Tibial artery (tissue), 4 donors: ENCODE measurements at places on chromosomes 12 and 14.

DNA sequence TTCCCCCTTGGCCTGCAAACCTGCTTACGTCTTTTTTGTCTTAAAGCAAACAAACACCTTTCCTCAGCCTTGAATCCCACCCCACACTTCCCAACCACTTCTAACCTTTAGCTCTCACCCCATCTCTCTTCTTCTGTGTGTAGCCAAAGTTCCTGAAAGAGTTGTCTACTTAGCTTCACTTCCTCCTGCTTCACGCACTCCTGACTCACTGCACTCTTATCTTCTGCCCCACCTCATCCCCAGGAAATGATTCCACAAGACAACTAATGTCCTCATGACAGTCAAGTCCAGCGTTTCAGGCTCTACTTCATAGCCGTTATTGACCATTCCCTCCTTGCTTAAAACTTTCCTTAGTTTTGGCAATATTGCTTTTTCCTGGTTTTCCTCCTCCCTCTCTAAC is 22.4 kb downstream of the EIF2B2 start:
- DNase-seq = no peak

- no peak for DNase-seq
Observed at GRCh38 chr12:116463366-116463765, 95.8 kb upstream of the MAP1LC3B2 start.

GRCh38 chr12:46368684-46369083 is 3.9 kb downstream of the SLC38A2 start:
- DNase-seq = no peak

- no peak for DNase-seq
Observed at GRCh38 chr14:39491134-39491571, 58.9 kb upstream of the FBXO33 start.

GRCh38 chr14:23408307-23408630 is 196 bp upstream of the MYH6 start:
- DNase-seq = no peak

GRCh38 chr12:108304633-108305032 is 34.5 kb downstream of the CMKLR1 start:
- DNase-seq = no peak

DNA sequence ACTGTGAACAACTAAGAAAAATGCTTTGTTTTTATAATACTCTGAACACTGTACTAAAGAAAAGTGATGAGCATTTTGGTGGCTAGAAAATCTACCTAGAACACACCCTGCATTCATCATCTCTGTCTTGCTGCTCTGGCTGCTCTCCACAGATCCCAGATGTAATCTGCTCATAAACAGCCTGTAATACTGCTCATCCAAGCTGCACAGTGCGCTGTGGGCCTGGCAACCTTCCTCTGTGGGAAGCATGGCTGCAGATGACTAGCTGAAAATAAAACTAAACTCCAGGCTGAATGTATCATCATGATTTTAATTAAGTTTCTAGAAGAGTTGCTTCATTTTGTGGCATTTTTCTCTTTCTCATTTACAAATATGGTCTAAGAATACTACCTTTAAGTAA is 200.7 kb downstream of the SLC2A13 start:
- peak; percentile 65 for DNase-seq

- peak; percentile 25 for DNase-seq
Observed at GRCh38 chr12:108640802-108641445, 7.2 kb upstream of the SELPLG start.

GRCh38 chr12:49230176-49230804 is 34.6 kb upstream of the TUBA1C start:
- DNase-seq = no peak

DNA sequence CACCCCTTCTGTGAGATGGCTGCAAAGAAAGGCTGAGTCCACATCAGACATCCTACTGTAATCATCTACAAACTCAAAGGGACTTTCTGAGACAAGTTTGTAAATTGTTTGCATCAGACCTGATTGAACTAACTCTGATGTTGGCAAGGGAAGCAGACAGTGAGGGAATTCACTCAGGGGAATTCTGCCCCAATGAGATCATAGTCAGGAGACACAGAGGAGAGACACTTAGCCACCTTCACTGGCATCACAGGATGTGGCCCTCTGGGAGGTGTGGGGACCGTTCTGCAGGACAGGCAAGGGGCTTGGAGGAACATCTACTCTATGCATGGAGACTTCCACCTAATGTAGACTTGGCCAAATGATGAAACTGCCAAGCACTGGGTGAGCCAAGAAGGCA is 70.7 kb upstream of the DDX11 start:
- DNase-seq = peak; percentile 44

DNA sequence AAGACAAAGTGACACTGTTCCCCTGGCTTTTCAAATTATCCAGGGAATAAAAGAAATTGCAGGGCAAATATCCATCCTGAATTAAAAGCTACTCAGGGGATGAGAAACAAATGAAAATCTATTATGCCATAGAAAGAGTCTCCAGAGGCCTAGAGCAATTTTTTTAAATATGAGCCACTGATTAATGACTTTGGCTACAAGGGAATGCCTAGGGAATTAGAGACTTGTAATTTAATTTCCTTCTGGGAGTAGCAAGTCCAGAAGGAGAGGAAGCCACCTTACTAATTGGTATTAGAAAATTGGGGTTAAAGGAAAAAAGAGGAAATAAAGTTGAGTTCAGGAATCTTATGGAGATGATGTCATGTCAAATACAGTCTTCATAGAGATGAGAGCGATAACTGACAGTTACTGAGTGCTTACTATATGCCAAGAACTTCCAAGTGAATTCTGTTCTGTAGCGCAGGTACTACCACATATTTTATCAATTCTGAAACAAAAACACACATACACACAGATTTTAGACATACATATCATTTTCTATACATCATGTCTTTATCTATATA is 304.4 kb downstream of the DUSP6 start:
- DNase-seq = no peak

- no peak for DNase-seq
Observed at GRCh38 chr12:113027726-113028125, 28.8 kb upstream of the DTX1 start.

DNA sequence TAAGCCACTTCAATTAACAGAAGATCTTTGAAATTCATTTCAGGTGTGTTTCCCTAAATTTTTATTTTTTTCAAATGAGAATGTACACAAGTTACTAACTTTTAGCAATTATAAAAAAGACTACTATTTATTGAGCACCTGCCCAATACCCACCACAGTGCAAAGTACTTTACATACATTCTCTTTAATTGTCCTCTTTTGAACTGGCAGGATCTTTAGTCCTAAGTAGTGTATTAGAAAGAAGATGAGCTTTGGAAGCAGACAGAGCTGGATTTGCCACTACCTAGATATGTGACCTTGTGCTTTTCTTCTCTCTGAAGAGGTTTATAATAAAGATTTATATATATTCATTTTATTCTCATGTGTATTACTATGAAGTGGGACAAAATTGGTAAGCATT is 63.7 kb downstream of the TMEM117 start:
- DNase-seq = no peak

DNA sequence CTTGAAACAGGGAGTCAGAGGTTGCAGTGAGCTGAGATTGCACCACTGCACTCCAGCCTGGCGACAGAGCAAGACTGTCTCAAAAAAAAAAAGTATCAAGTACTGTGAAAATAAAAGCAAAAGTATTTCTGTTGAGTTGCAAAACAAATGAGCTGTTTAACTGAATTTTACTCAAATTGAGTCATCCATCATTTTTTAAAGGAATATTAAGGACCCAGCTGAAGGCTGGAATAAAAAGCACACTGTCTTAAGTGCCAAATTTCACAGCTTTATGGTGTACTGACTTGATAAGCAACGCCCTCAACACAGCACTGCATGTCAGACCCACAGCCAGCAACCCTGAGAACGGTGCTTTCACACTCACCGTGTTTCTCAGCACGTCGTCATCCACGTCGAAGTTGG is 57.9 kb downstream of the AMN start:
- DNase-seq = no peak

DNA sequence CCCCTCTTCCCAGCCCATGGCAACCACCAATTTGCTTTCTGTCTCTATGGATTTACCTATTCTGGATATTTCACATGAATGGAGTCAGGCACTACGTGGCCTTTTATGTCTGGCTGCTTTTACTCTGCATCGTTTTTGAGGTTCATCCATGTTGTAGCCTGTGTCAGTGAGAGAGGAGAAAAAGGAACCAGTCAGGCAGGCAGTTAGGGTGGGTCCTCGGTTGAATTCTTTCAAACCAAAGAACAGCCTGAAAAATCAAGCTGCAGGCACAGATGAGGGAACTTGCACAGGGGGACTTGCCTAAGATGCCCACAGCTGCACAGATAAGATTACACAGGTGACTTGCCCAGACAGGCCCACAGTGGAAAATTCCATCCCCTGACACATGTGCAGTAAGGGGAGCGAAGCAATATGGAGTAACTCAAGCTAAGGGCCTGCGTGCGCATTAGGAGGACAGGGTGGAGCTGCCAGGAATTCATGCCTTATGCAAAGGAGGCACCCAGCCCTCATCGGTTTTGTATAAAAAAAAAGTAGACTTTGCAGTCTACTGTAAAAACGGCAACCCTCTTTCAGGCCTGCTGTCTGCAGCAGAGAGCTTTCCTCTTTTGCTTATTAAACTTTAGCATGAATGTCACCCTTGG is 152.4 kb upstream of the RFLNA start:
- DNase-seq = no peak

GRCh38 chr14:69780092-69780491 is 13.2 kb downstream of the SRSF5 start:
- no peak for DNase-seq

DNA sequence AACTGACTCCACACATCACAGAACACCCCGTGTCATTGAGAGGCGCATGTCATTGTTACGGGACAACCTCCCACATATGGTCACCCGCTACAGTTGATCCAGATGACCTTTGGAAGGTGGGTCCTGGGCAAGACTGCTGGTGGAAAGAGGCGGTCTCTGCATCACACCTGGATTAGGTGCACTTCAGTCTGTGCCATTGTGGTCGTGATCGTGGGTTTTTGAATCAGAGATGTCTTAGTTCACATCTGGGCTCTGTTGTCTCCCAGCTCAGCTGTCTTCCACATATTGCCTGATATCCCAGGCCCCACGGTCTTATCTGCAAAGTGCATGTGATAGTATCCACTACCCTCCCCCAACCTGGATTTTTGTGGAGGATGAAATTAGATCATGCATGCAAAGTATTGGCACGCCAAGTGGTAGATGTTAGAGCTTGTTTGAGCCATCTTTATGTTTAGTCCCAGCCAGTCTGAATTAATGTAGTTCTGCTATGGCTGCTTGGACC is 208.7 kb upstream of the FOXN3 start:
- no peak for DNase-seq

DNA sequence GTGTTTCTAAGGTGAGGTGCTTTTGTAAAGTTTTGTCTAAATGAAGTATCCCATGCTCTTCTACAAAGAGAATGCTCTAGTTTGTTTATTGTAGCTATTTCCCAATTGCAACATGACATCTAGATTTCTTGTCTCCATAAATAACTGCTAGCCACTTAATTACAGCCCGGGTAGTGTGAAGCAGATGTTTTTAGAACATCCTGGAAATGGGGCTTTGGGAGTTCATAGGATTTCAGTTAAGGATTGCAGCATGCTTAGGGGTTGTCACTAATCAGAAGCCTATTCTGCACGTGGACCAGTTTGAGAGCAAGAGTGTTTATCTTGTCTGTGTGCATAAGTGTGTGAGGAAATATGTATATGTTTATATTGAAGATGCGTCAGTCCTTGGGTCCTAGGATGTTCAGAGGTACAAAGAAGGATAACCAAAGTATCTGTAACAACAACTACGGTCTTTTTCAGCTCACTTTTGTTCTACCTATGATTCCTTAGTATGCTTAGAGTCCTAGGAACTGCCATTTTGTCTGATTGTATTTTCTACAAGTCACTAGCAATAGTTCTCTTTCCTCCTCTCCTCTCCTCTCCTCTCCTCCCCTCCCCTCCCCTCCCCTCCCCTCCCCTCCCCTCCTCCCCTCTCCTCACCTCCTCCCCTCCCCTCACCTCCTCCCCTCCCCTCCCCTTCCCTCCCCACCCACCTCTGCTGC is 135.3 kb downstream of the ACSS3 start:
- DNase-seq = no peak

DNA sequence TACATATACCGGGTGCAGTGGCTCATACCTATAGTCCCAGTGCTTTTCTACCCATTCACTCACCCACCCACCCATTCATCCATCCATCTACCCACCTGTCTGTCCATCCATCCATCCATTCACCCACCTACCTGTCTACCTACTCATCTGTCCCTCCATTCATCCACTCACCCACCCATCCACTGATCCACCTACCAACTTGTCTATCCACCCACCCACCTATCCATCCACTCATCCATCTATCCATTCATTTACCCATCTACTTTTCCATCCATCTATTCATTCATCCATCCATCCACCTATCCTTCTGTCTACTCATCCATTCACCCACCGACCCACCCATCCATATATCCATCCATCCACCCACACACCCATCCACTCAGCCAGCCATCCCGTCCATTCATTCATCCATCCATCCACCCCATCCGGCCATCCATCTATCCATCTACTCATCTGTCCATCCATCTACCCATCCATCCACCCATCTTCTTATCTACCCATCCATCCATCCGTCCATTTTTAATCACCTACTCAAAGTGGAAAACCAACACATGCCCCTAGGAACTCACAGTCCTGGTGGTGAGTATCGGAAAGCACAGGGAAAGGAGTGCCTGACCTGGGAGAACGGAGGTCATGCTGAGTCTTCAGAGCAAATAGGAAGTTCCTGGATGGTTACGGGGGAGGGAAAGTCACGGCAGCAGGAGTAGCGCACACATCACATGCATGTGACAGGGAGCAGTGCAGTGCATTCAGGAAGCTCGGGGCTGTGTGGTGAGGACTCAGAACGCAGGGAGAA is 20.0 kb downstream of the DDX51 start:
- DNase-seq = peak; percentile 33

- DNase-seq = no peak
Observed at GRCh38 chr14:99879401-99880295, 86.4 kb downstream of the EML1 start.
